ENCODE measurements at places on chromosomes 2 and 18.
A peak's percentile ranks its signal among the peaks of the same experiment; 100 is the strongest.

- no peak for DNase-seq
These were observed 101.7 kb upstream of the ZFP36L2 start for GRCh38 chr2:43328133-43328532.

- DNase-seq, result no peak
These were observed 1.3 kb downstream of the CDCA7 start for GRCh38 chr2:173355866-173356508.

- DNase-seq, result peak; percentile 20
These were observed 57.3 kb upstream of the SULT1C3 start for GRCh38 chr2:108182489-108182888.

GRCh38 chr2:86221066-86221684, 21.9 kb downstream of the MRPL35 start:
- DNase-seq, result peak; percentile 40

DNA sequence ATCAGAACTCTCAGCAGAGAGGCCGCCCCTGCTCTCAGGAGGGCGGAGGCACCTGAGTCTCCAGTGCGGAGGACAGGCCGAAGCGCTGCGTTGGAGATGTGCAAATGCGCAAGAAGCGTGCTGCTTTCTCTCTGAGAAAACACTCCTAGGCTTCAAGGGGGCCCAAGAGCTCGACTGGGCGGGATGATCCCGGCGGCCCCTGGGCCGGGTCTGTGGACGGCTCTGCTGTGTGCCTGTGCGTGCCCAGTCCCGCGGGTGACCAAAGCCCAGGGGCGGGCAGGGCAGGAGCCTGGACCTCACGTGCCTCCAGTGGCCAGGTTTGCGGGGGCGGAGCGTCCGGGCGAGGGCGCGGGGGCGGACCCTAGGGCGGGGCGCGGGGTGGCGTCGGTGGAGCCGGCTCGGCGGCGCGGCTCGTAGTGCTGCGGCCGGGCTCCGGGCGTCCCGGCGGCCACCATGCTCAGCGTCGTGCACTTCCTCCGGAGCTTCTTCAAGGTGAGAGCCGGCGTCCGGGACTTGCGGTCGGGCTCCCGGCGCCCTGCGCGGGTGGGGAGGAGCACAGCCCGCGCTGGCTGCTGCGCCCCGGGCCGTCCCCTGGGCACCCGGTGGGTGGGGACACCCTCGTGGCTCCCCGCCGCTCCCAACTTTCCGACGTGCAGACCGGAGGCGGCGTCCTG, at the start of gene ARHGEF4:
Gene ARHGEF4 (plus strand): TSS at position 414 of the 674 bp plus-strand sequence. CDS start 40 bp downstream, at position 454.
- DNase-seq, result no peak

DNA sequence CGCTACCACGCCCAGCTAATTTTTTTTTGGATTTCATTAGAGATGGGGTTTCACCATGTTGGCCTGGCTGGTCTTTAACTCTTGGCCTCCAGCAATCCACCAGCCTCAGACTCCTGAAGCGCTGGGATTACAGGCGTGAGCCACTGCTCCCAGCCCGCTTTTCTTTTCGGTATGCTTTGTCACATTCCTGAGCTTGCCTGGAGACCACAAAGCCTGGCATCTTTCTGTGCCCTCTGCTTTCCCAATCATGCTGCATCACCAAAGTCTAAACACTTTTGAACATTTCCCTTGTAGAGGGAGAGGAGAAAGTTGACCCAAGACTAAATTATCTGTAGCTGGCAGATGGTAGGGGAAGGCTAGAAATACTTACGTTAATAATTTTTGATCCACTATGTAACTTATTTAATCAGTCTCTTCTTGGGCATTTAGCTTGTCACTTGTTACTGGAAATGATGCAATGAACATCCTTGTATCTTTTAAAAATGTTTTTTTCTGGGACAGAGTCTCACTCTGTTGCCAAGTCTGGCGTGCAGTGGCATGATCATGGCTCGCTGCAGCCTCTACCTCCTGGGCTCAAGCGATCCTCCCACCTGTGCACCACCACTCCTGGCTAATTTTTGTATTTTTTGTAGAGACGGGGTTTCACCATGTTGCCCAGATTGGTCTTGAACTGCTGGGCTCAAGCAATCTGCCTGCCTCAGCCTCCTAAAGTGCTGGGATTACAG, 2.7 kb upstream of the NPC1 start:
- DNase-seq, result no peak

DNA sequence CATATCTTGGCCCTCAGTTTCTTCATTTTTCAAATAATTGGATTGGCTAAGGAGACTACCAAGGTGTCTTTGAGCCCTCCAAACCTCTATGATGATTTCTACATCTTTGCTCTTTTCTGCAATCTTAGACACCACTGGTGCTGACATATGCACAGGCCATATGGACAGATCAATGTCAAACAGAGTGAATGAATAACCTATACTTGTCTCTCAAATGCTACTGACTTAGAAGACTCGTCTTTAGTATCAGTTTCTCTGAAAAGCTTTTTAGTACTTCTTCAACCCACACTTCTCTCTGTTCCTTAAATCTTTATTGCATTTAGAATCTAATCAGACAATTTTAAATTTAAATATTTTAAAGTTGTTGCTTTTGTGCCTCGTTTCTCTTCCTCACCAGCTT, 258.2 kb downstream of the LTBP1 start:
- no peak for DNase-seq

DNA sequence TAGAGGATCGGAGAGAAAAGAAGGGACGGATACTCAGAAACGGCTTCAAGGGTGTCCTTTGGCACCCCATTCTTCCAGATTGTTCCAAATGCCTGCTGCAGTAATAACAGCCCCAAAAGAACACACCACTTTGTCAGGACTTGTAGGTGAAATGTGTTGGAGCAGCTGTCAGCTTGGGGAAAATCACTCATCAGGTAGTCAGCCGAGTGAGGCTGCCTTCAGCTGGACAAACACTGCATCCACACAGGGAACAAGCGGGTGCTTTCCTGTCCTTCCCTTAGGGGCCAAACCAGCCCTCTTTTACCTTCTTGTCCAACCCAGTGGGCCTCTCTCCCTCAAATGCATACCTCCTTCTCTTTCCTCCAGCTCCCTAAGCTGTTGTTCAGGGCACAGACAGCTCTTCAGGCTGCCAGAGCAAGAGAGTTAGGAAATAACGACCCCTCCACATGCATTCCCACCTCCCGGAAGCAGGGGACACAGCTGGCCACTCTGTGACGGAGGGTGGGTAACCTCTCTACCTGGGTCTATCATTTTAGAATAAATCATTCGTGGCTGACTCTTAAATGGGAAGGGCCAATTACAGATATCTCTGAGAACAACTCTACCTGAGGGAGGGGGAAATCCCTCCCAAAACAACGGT, 48.1 kb downstream of the BCL11A start:
- no peak for DNase-seq

DNA sequence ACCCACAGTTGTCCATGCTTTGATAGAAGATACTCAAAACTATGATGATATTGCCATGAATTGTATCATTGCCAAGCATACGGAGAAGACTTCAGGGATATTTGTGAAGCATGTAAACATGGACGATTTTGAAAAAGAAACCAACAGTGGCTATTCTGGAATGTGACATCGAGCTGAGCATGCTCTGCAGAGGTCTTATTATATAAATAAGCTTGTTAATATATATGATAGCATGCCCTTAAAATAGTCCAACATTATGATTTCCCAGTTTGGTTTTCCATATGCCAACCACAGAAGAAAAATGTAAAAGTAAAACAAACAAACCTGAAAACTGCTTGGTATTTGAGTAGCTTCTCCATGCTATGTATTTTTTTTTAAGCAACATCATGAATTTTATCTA, 159.1 kb downstream of the LNPK start:
- no peak for DNase-seq

GRCh38 chr18:42228581-42228980, 273.5 kb downstream of the PIK3C3 start:
- no peak for DNase-seq

- DNase-seq, result no peak
These were observed 191.0 kb downstream of the NDUFA10 start for GRCh38 chr2:239834143-239834542.

DNA sequence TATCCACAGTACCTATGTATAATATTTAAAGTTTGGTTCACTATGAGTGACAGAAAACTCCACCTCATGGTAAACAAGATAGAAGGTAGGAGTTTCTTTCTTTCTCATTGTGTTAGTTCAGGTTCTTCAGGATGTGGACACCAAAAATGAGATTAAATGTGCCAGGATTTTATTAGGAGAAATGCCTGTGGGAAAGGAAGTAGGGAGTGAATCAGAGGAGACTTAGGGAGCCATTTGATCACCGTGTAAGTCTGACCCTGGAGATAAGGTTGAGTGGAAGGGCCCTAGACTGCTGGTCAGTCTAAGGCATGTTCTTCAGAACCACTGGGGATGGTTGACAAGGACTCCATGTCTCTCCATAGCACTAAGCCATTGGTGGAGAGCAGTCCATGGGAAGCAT, 8.1 kb downstream of the AOX1 start:
- DNase-seq, result no peak

- DNase-seq, result no peak
These were observed 428.6 kb downstream of the ERBB4 start for GRCh38 chr2:212109792-212110680.

- no peak for DNase-seq
These were observed 11.2 kb downstream of the RUFY4 start for GRCh38 chr2:218079943-218080913.

- DNase-seq, result no peak
These were observed 115.5 kb upstream of the TMEM18 start for GRCh38 chr2:792687-793086.

- peak; percentile 61 for DNase-seq
These were observed 47.6 kb downstream of the PDCL3 start for GRCh38 chr2:100610381-100610831.

Data from HFFc6 (cell line).